Substantia nigra (tissue), 51 donors: ENCODE measurements at places on chromosomes 4 and X.
A peak's percentile ranks its signal among the peaks of the same experiment; 100 is the strongest.

GRCh38 chr4:90027565-90027964 lies 99.6 kb upstream of the CCSER1 start:
- no peak for DNase-seq

DNA sequence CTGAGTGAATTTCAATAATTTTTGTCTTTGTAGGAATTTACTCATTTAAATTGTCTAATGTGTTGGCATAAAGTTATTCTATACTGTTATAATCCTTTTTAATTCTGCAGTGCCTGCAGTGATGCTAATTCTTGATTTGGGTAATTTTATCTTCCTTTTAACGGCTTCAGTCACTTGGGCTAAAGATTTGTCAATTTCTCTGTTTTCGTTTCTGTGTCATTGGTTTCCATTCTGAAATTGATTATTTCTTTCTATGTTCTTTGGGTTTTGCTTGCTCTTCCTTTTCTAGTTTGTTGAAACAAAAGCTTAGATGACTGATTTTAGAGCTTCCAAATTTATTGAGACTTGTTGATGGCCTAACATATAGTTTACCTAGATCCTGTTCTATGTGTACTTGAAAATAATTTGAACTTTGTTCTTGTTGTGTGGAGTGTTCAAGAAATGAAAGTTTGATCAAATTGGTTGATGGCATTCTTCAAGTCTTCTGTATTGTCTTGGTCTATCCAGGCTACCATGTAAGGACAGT lies 89.4 kb downstream of the TNIP2 start:
- no peak for DNase-seq

GRCh38 chr4:105128208-105128607 lies 18.5 kb upstream of the TET2 start:
- no peak for DNase-seq

DNA sequence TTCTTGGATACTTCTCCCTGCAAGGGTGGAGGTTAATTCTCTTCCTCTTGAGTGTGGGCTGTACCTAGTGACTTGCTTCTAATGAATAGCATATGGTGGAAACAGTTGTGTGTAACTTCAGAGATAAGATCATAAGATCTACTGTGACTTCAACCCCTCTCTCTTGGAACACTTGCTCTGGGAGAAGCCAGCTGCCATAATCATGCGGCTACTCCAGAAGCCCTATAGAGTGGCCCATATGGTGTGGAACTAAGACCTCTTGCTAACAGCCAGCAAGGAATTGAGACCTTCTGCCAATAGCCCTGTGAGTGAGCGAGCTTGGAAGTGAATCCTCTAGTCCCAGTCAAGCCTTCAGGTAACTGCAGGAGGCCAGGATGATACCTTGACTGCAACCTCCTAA lies 81.1 kb downstream of the RBMX2 start:
- no peak for DNase-seq

- no peak for DNase-seq
Measured at GRCh38 chr4:151331276-151332042, 6.1 kb upstream of the SH3D19 start.

DNA sequence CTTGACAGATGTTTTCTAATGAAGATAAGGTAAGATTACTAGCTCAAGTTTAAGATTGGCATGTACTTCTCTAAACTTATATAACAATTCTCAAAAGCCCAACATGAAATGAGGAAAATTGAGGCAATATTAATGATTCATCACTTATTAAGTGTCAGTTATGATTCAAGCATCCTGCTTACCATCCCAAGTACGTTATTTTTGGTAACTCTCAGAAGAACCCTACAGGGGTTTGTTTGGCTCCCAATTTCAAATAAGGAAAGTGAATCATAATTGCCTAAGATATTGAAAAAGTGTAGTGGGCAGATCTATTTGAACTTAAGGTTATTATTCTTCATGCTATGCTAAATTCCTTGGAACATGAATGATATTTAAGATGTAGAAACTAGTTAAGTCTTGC lies 387.9 kb upstream of the TENM3 start:
- DNase-seq, result no peak

GRCh38 chr4:184384056-184384809 lies 90.1 kb downstream of the IRF2 start:
- DNase-seq, result no peak

GRCh38 chr4:35166466-35166865 lies 1077.8 kb downstream of the ARAP2 start:
- no peak for DNase-seq

DNA sequence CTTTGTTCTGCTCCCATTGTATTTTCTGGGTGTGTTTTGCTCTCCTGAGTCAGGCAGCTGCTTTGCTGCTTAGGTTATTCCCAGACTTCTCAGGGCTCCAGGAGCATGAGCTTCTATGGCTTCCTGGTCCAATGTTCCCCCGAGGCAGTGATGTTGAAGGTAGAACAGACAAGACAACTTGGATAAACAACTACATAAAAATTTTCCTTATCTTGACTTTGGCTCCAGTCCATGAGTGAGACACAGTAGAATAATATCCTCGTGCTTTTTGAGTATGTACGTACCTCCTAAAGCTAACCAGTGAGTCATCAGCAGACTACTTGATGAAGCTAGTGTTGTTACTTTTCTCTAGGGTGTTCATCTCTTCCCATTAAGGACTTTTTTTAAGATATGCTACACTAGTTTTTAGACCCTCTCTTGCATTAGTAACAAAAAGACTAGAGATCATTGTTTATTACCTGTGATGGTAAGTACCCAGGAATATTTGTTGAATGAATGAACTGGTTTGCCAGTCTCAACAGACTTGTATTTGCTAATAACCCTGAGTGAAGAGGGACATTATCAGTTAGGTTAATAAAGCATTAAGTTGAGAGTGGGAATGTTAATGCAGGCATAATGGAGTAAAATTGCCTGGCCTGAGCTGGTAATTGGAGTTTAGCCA lies 131.9 kb downstream of the FHIP1A start:
- DNase-seq, result no peak

- DNase-seq, result no peak
Measured at GRCh38 chrX:68498044-68498507, 775 bp upstream of the YIPF6 start.

- DNase-seq, result no peak
Measured at GRCh38 chr4:124803026-124803425, 90.5 kb upstream of the ANKRD50 start.

DNA sequence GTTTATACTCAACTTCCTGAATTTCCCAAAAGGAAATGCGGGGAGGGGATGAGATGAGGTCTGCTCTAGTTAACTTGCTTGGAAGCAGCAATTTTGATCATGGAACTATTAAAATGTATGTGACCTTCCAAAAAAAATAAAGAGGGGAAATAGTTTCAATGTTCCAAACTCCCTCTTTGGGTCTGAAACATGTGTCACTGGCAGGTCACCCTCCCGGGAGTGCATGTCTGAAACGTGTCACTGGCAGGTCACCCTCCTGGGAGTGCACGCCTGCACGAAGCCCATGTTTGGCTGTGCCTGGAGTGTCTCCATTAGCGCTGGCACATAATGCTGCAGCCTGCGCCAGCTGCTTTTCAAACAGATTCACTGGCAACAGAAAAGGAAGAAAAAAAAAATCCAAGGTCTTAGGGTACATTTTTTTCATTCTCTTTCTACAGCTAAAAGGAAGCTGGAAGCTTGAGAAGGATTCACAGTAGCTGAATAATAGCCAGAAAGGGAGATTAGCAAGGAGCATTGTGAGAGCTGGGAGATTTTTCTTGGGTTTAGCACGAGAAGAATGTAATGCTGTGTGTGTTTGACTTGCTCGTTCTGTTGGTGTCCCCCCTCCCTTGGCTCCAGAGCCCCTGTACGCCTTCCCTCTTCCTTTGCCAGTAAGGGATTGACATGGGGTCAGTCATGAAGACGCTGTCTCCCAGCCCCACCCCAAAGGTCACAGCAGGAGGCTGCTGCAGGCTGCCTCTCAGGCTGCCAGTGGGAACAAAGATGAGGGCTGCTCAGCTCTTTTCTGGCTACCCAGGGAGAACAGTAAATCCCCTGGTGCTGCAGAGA lies 39.2 kb upstream of the TLR3 start:
- peak; percentile 36 for DNase-seq

- no peak for DNase-seq
Measured at GRCh38 chr4:127145006-127145540, 487.7 kb upstream of the INTU start.

- no peak for DNase-seq
Measured at GRCh38 chrX:67582436-67582835, 38.6 kb downstream of the AR start.

DNA sequence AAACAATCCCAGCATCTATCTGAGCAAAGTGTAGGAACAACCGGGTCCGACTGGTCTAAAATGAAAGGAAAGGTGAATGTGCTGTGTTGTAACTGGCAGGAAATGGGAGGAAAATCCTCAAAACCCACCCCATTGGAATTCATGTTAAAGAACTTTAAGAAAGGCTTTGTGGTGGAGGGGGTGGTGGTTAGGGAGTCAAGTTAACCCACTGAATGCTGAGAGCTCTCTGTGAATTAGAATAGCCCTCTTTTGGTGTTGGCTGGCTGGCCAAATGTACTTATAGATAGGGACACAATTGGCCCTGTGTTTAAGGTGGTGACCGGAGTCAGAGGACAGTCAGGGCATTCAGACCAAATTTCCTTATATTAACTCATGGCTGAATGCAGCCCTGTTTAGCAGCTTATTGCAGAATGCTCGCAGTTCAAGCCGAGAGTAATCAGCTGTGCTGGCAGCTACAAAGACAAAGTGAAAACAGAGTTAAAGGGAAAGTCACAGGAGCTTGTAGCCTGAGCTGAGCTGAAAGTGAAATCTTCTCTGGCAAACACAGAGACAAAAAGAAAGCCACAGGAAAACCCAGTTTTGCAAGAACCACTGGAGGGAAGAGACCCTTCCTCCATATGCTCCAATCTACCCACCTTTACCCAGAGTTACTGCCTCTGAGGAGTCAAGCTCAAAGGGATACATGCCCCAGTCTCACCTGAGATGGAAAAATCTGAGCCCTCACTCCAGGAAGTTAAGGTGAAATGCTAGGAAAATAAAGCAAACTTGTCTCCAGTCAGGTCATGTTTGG lies 38.5 kb upstream of the UGT2B7 start:
- DNase-seq, result no peak

DNA sequence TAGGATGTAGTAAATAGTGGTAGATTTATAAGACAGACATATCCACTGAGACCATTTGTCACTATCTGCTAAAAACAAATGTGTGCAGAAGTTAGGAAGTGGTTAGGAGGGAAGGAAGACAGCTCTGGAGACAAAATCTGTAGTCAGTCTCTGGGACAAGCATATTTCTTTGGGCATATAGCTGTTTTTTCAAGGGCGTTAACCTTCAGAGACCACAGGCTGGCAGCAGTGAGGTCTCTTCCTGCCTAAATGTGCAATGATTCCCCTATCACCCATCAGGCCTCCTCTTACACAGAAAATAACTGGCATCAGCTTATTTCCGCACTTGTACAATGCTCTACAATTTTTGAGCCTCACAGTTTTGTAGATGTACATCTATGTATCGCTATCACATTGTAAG lies 6.5 kb downstream of the TMEM150C start:
- no peak for DNase-seq

DNA sequence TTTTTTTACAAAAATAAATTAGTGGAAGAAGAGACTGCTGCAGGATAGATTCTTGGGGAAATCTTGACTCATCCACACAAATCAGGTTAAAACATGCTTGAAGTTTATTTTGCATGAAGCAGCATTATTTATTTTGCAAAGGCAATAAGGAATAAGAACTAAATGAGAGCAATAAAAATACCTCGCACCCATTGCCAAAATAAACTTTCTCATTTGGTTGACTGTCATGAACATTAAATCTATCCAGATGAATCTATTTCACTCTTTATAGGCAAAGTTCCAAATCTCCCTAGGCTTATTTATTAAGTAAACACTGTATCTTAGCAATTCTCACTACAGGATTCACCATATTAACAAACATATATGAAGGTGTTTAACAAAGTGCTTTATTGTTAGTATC lies 58.9 kb downstream of the HOPX start:
- DNase-seq, result no peak

DNA sequence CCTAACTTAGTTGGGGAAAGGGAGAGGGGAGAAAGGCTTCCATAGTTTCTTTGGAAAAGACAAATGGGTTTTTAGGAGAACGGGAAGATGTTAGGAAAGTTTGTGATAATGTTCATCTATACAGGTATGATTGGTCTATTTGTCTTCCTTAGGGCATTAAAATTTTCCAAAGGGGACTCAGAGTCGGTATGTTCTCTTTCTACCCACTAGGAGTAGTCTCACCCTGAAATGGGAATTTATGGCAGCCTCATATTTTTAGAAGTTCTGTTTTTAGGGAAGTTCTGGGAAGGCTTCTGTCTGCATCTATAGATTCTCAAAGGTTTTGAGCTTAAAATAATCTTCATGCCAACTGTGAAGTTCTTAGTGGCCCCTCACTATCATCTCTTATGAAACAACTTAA lies 637.3 kb downstream of the ADGRL3 start:
- no peak for DNase-seq

GRCh38 chr4:69323284-69323683 lies 43.0 kb downstream of the UGT2B28 start:
- no peak for DNase-seq

DNA sequence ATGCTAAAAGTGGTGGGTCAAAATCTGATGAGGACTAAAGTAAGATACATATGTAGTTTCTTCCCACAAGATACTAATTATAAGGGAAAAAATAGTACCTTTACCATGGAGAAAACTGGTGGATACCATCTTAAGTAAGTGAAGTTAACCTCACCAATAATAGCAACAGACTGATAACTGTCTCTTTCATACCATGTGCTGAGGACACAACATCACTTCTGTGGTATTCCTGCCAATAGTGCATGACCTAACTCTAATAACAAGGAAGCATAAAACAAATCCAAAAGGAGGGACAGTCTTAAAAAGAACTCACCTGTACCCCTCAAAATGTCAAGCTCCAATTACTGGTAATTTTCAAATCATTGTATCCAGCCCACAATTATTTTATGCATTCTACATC lies 8.8 kb downstream of the UFSP2 start:
- no peak for DNase-seq

DNA sequence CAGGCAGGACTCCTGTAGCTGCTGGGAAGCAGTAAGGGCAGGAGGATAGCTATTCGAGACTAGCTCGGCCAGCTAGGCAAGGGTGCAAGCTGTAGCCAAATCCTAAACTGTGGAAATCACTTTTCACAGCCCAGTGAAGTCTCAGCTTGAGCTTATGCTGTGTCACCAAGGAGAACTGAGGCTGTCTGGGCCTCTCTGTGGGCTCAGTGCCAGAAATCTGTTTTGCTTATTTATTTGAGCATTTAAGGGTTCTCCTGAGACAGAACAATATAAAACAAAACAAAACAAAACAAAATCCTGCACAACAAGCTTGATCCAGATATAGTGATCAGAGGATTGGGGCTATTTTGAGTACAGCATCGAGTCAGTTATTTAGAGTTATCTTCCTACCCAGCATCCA lies 97.5 kb downstream of the FANCB start:
- no peak for DNase-seq

DNA sequence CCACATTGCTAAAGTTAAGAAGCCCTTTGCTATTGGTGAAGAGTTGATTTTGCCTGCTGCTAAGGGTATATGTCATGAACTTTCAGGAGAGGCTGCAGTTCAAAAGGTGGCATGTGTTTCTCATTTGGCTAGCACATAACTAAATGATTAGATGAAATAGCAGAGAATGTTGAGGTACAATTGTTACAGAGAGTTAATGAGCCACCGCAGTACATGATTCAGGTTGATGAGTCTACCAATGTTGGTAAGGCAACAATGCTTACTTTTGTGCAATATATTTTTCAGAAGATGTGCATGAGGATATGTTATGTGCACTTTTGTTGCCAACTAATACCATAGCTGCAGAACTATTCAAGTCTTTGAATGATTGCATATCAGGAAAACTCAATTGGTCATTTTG lies 21.1 kb upstream of the CXCL2 start:
- no peak for DNase-seq
